ENCODE measurements at places on chromosomes 12 and 14.
A peak's percentile ranks its signal among the peaks of the same experiment; 100 is the strongest.

- DNase-seq = no peak
These were observed 2.4 kb upstream of the KRT84 start for GRCh38 chr12:52387859-52388258.

- no peak for DNase-seq
These were observed 39.5 kb downstream of the FRMD6 start for GRCh38 chr14:51691176-51691575.

DNA sequence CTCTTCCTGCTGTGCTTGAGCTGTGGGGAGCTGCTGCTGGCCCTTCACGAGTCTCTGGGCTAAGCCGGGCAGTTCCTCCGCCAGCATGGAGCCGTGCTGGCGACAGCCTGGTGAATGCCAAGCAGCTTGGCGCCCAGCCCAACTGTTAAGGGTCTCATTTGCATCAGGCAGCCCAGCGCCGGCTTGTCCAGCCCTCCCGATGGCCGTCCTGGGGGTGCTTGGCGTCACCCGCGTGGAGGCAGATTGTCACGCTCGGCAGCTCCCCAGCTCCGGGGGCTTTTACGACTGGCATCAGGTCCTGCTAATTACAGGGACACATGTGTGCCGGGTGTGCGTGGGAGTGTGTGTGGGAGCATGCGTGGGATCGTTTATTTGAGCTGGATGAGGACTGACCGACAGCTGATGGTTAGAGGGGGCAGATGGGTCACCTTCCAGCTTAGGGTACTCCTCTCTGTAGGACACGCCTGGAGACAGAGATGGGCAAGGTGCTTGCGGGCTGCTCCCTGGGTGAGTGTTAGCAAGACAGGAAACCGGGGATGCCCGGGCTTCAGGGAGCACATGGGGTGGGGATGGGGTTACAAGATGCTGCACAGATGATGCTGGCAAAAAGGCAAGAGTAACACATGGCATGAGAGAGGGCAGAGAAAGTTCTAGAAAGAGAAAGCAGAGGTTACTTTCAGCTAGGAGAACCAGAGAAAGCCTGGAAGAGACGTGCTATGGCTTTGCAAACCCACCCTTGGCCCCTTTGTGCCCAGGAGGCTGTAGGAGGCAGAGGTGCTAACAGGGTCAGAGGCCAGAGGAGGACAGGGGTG is 64.1 kb downstream of the KIF26A start:
- DNase-seq = peak; percentile 48

- DNase-seq = no peak
These were observed 807 bp upstream of the SLC16A7 start for GRCh38 chr12:59594943-59595500.

- no peak for DNase-seq
These were observed 22.2 kb downstream of the P2RX7 start for GRCh38 chr12:121154793-121155375.

GRCh38 chr12:92828565-92828964 is 100.5 kb downstream of the EEA1 start:
- DNase-seq = no peak

GRCh38 chr14:32075672-32076277 is 1.3 kb upstream of the ARHGAP5 start:
- peak; percentile 64 for DNase-seq

GRCh38 chr12:46351886-46352650 is 20.5 kb downstream of the SLC38A2 start:
- no peak for DNase-seq

DNA sequence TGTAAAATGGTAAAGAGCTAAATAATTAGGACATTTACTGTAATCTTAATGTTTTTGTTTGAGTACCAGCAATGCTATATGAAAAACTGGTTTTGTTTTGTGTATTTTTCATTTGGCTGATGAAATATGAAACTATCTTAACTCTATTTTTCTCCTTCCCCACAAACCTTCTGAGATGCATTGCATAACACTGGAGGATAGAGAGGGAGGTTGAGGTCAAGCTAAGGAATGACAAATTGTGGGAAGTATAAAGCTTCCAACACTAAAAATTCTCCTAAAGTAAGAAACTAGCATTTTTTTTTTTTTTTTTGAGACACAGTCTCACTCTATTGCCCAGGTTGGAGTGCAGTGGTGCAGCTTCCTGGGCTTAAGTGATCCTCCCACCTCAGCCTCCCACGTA is 31.5 kb upstream of the SRP54 start:
- DNase-seq = no peak

- DNase-seq = no peak
These were observed 25.4 kb downstream of the CCDC85C start for GRCh38 chr14:99578541-99579101.

- no peak for DNase-seq
These were observed 640 bp upstream of the ZFYVE1 start for GRCh38 chr14:73027546-73027945.

DNA sequence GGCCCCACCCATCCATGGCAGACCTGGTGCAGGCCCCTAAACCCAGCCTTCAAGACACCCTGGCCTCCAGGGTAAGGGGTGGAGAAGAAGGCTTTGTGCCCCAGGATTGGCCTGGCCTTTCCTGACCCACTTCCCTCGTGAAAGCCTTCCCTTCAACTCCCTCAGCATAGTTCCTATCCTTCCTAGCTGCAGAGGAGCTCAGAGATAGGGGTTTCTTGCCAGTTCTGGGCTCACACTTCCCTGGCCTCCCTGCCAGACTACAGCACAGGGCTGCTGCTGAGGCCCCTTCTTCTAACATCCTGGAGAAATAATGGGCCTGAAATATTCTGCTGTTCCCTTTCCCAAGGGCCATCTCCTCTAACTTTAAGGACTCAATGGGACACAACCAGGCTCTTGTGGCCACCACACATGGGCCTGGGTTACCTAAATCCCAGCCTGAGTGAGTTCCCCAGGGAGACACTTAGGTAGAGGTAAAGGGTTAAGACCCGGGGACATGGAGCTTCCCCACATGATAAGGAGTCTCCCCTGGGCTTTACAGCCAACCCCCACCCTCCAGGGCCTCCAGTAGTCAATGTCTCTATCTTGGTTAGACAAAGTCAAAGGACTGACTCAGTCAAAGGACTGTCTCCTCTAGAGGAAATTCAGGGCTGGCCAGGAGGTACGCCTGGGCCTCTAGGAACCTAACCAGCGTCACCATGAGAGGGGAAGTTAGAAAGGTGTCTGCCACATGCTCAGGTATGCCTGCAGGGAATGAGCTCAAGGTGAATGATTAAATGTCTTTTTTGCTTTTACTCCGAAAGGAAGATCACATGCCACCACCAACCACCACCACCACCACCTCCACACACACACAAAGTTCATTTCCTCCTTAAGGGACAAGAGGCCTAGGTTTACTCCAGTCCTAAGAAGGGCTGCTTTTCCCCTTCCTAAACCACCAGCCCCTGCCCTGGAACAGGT is 7.1 kb downstream of the ZFP36L1 start:
- no peak for DNase-seq

DNA sequence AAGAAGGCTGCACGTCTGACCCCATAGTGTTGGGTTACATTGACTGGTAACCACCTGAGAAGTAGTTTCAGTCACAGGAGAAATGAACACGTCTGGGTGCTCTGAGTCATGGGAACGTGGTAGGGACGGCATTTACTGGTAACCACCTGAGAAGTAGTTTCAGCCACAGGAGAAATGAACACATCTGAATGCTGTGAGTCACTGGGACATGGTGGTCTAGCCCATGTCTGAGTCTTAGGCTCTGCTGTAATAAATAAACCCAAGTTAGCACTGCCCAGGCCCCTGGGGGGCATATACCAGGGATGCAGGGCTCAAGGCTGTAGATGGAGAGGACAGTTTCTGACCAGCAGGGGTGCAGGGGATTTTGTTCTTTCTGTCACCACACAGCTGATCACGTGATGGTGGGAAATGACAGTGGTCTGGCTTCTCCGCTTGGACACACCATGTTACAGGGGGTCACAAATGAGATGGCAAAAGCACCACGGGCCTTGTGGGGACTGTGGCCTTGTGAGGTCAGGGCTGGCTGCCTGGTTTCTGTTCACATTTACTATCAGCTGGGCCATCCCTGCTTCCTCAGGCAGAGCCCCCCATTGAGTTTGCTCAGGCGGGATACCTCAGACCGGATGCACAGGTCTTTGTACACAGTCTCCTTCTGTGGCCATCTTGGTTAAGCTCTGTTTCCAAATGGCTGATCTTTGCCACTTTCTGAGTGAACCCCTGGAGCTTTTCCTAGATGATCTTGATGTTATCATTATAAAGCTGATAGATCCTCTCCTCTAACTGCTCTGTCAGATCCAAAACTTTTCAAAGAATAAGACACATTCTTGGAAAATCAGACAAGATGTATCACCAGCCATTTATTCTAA is 9.8 kb upstream of the C12orf42 start:
- no peak for DNase-seq

GRCh38 chr12:101799774-101800173 is 31.0 kb downstream of the GNPTAB start:
- no peak for DNase-seq

DNA sequence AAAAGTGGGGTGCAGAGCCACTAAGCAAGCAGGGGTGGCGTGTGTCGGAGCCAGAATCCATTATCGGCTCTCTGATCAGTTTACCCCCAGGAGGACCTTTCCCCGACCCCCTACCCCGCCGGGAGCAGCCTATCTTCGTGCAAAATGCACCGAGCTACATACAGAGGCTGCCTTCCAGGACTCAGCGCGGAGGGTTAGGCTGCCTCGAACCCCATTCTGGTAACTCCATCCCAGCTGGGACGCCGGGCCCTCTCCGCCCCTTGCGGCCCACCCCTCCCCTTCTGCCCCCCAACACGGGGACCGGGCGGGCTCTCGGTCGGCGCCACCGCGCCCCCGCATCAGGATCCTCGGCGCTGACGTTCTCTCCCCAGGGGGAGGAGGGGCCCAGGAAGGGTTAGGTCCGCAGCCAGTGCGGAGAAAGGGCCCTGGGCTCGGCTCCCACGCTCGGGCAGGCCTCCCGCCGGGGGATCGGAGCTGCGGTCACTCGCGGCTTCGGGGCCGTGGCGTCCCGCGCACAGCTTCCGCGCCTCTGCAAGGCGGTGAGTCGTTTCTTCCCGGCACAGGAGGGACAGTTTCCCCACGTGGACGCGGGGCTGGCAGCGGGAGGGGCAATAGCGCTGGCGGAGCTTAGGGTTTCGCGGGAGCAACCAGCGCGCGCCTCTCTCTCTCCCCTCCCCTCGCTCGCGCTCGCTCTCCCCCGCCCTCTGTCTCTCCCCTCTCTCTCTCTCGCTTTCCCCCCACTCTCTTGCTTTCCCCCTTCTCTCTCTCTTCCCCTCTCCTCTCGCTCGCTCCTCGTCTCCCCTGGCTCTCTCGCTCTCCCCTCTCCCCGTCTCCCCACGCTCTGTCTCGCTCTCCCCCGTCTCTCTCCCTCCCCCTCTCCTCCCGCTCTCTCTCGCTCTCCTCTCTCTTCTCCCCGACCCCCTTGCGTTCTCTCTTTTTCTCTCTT is 12.5 kb upstream of the MAP3K9 start:
- peak; percentile 44 for DNase-seq

GRCh38 chr14:89702073-89702875 is 252.3 kb downstream of the EFCAB11 start:
- DNase-seq = peak; percentile 24

GRCh38 chr12:44369998-44370397 is 506.1 kb downstream of the NELL2 start:
- no peak for DNase-seq

DNA sequence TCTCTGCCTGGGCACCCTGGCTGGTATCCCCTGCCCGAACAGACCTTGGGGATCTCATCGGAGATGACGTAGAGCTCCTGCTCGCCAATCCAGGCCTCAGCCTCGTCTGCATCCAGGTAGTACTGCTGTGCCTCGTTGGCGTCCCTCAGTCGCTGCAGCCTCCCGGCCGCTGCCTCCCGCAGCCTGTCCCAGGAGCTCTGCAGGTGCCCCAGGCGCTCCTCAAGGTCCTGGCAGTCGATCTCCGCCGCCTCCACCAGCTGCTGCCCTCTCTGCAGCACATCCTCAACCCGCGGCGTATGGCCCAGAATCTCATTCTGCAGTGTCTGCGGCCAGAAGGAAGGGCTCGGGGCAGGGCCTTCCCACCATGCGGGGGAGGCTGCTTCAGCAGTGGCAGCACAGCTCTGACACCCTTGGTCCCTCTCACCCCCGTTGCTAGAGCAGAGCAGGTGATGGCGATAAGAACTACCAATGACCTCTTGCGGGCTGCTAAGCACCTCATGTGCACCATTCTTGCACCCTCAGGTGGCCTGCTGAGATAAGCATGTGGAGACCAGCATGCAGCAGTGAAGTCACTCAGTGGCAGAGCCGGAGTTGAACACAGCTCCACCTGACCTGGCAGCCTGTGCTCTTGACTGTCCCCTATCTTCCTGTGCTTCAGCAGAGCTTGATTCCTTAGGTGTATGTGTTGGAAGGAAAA is 71.0 kb downstream of the PLEKHG3 start:
- no peak for DNase-seq

GRCh38 chr14:95137804-95138167 is 19.5 kb downstream of the DICER1 start:
- DNase-seq = no peak

GRCh38 chr12:25156061-25156460 is 38.9 kb downstream of the DNAI7 start:
- no peak for DNase-seq

DNA sequence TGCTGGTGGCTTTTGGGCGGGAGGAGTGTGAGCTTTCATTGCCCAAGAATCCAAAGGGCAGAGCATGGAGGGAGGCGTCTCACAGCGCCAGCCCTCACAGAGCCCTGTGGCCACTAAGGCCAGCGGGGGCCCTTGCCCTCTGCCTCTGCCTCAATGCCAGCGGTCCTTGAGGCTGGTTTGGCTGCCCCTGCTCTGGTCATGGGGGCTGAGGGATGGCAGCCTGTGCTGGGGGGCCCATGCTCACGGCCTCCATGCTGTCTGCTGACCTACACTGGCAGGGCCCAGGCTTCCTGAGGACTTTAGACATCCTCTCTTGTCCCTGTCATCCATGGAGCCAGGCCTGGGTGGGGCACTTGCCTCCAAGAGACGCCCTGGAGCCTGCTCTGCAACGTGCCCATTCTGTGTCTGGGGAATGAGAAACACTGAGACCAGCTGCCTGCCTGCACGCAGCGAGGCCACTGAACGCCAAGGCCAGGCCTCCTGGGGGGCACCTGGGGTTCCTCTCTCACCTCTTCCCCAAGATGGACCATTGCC is 143.4 kb downstream of the KIF26A start:
- no peak for DNase-seq

GRCh38 chr14:90440021-90440451 is 43.2 kb downstream of the CALM1 start:
- no peak for DNase-seq

DNA sequence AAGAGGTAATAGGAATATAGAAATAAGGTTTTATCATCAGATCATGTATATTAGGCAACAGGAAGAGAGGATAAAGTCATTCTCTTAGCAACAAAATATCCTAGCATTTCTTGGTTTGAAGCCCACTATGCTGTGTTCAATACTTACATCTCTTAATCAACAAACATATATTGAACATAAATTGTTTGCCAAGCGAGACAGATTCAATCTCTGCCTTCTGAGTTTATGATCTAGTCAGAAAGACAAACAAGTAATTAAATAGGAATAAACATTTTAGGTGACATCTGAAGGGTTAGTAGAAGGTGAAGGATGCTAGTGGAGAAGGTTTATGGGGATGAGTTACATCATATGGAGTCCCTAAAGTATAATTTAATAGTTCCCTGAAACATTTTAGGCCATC is 54.8 kb downstream of the PPHLN1 start:
- no peak for DNase-seq

All from pancreas (tissue), 10 donors.